Mesendoderm (in vitro differentiated cells): ENCODE measurements at places on chromosomes 1 and 21.
A peak's percentile ranks its signal among the peaks of the same experiment; 100 is the strongest.

DNA sequence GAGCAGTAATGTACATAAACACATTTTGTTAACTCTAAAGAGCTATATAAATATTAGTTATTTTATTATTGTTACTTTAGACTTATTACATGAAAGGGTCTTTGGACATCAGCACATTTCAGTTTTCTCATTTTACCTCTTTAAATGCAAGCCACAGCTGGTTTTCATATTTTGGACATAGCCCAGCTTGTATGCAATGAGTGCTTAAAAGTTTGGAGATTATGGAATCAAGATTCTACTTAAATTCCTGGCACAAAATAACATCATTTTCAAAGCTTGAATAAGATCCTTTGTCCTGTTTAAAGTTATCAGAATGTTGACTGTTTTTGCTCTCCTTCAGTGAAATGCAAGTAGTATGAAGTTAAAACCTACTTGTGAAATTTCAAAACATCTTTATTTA, 15.5 kb upstream of the LEPR start:
- H3K4me3 ChIP-seq, result no peak overlapping the region
- H3K27me3 ChIP-seq, result no peaks in the 10 kb centered on the region
- DNase-seq, result no peak
- H3K36me3 ChIP-seq, result no peaks in the 10 kb centered on the region

DNA sequence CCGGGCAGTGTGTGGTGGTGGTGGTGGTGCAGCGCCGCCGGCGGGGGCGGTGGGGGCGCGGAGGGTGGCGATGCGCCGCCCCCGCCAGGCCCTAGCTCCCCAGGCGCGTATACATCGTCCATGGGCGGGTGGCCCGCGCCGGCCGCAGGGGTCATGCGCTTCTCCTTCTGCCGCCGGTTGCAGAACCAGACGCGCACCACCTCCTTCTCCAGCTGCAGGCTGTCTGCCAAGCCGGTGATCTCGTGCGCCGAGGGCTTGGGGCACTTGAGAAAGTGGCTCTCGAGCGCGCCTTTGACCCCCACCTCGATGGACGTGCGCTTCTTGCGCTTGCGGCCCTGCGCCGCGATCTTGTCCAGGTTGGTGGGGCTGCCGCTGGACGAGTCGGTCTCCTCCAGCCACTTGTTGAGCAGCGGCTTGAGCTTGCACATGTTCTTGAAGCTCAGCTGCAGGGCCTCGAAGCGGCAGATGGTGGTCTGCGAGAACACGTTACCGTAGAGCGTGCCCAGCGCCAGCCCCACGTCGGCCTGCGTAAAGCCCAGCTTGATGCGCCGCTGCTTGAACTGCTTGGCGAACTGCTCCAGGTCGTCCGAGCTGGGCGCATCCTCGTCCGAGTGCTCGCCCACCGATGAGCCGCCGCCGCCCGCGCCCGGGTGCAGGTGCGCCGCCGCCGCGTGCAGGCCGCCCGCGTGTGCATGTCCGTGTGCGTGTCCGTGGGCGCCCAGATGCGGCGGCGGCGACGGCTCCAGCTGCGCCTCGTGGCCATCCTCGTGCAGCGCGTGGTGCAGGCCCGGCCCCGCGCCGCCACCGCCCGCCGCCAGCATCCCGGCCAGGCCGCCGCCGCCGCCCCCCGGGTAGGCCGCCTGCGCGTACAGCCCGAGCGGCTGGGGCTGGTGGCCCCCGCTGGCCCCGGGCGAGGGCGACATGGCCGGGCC, 926 bp downstream of the POU3F1 start:
- H3K36me3 ChIP-seq, result no peaks in the 10 kb centered on the region
- H3K27ac ChIP-seq, result no peak overlapping the region
- peaks cover 25% of the 10 kb centered on the region for H3K27me3 ChIP-seq

GRCh38 chr1:94218332-94218731, 19.1 kb downstream of the ARHGAP29 start:
- no peaks in the 10 kb centered on the region for H3K27me3 ChIP-seq
- H3K4me1 ChIP-seq, result no peaks in the 10 kb centered on the region
- no peak overlapping the region for H3K4me3 ChIP-seq

- H3K36me3 ChIP-seq, result no peaks in the 10 kb centered on the region
- H3K4me3 ChIP-seq, result no peak overlapping the region
- no peak overlapping the region for H3K27ac ChIP-seq
- H3K27me3 ChIP-seq, result no peaks in the 10 kb centered on the region
- no peak for DNase-seq
Observed at GRCh38 chr1:60895252-60895651, 187.1 kb upstream of the NFIA start.

- H3K27ac ChIP-seq, result no peak overlapping the region
- H3K27me3 ChIP-seq, result peaks cover 29% of the 10 kb centered on the region
- no peaks in the 10 kb centered on the region for H3K36me3 ChIP-seq
- DNase-seq, result no peak
- no peak overlapping the region for H3K4me3 ChIP-seq
Observed at GRCh38 chr21:33015756-33016155, 10.0 kb upstream of the OLIG2 start.

- peak overlapping the region; percentile 27 for H3K27ac ChIP-seq
- peak overlapping the region; percentile 85 for H3K4me3 ChIP-seq
- DNase-seq, result no peak
- no peaks in the 10 kb centered on the region for H3K27me3 ChIP-seq
- peaks cover 10% of the 10 kb centered on the region for H3K36me3 ChIP-seq
- peaks cover 4% of the 10 kb centered on the region for H3K4me1 ChIP-seq
Observed at GRCh38 chr21:44940116-44940631, 345 bp downstream of the SLX9 start.

DNA sequence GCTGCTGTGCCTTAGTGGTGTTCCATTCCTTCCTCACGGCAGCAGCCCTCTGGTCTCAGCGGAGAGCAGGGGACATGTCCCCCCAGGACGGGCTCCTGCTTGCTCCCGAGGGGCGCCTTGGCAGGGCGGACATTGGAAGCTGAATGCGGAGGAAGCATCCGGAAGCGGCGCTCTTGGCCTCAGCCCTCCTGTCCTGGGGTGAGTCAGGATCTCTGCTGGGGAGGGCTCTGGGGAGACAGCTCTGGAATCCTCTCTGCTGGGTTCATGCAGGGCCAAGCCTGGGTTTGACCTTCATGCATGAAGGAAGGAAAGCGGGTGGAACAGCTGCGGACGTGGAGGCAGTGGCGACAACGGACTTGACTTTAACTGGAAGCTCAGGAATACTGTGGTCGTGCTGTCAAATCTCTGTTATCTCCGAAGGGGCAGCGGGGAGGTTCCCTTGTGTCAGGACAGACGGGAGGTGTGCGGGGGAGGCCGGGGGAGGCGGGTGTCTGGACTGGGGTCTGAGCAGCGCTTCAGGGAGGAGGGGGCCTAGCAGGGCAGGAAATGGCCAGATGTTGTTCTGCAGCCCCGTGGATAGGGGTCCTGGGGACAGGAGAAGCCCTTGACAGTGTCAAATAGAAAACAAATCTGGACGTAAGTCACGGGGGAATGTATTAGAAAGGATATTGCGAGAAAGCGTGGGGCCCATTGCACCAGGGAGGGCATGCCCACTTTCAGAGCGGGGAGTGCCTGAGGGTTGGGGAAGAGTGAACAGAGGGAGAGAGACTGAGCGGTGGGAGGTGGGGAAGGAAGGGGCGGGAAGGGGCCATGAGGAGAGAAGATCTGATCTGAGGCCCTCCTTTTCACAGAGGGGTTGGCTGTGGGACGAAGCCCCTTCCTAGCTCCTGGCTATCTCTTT, 26.6 kb downstream of the CRYAA start:
- no peak overlapping the region for H3K4me3 ChIP-seq
- no peaks in the 10 kb centered on the region for H3K36me3 ChIP-seq

- H3K4me1 ChIP-seq, result no peaks in the 10 kb centered on the region
- no peak overlapping the region for H3K4me3 ChIP-seq
- no peak for DNase-seq
- H3K36me3 ChIP-seq, result no peaks in the 10 kb centered on the region
- no peaks in the 10 kb centered on the region for H3K27me3 ChIP-seq
Observed at GRCh38 chr1:226862890-226863289, 7.5 kb upstream of the PSEN2 start.
